Tongue (tissue), 3 donors: ENCODE measurements at places on chromosomes 16 and 17.

GRCh38 chr17:72726936-72727335, 365.6 kb downstream of the SLC39A11 start:
- DNase-seq = no peak

DNA sequence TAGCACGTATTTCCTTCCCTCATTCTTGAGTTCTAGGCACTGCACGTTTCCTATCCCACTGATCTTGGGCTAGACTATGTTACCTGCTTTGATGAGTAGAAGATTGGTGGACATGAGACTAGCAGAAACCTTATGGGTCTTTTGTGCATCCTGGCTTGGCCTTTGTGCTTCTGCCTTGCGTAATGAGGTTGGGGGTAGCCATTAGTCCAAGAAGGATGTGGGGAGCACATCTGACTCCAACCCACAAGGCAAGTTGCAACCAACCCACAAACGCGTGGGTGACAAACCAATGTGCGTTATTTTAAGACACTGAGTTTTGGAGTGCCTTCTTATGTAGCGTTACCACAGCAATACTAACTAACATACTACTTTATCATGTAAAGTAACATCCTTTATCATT, 180.4 kb upstream of the IRX5 start:
- DNase-seq = no peak

GRCh38 chr17:69143151-69143550, 1.5 kb upstream of the ABCA6 start:
- DNase-seq = no peak

- DNase-seq = no peak
These were observed 48.8 kb upstream of the CCL1 start for GRCh38 chr17:34411646-34412421.

DNA sequence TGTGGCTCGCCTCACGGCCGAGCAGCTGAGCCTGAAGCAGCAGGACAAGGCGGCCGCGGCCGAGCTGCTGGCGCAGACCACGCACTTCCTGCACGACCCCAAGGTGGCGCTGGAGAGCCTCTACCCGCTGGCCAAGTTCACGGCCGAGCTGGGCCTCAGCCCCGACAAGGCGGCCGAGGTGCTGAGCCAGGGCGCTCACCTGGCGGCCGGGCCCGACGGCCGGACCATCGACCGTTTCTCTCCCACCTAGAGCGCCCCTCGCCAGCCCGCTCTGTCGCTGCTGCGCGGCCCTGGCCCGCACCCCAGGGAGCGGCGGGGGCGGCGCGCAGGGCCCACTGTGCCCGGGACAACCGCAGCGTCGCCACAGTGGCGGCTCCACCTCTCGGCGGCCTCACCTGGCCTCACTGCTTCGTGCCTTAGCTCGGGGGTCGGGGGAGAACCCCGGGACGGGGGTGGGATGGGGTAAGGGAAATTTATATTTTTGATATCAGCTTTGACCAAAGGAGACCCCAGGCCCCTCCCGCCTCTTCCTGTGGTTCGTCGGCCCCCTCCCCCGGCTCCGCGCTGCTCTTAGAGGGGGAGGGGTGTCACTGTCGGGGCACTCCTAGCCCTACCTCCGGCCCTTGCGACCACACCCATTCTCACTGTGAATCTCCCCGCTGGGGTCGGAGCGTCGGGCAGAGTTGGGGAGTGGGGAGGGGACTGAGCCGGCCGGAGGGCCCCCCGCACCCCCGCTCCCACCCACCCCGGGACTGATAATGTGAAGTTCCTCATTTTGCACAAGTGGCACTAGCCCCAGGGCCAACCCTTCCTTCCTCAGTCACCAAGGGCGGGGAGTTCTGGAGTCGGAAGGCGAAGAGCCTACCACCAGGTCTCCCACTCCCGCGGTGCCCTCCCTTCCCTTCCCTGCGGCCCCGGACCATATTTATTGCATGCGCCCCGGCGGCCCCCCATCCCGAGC, 4.0 kb downstream of the HIC1 start:
- DNase-seq = peak; percentile 68

GRCh38 chr16:4288148-4288921, 15.5 kb upstream of the TFAP4 start:
- peak; percentile 80 for DNase-seq

DNA sequence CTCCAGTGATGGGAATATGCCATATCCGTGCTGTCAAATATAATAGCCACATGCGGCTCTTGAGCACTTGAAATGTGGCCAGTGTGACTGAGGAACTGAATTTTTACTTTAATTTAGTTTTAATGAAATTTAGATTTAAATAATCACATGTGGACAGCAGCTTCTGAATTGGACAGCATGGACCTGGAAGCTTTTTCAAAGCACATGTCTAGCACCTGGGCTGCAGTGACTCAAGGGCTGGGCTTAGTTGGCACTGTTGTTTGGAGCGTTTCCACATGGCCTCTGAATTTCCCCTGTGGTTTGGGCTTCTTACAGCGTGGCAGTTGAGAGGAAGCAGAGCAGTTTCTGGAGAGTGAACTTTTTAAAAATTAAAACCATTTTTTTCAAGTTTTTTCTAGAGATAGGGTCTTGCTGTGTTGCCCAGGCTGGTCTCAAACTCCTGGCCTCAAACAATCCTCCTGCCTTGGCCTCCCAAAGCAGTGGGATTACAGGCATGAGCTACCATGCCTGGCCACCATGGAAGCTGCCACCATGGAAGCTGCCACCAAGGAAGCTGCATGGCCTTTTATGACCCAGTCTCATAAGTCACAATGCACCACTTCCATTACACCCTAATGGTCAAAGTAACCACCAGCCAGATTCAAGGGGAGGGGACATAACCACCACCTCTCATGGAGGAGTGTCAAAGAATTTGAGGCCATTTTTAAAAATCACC, 6.7 kb upstream of the TOB1 start:
- peak; percentile 61 for DNase-seq

GRCh38 chr16:79893445-79893844, 292.9 kb upstream of the MAF start:
- no peak for DNase-seq

DNA sequence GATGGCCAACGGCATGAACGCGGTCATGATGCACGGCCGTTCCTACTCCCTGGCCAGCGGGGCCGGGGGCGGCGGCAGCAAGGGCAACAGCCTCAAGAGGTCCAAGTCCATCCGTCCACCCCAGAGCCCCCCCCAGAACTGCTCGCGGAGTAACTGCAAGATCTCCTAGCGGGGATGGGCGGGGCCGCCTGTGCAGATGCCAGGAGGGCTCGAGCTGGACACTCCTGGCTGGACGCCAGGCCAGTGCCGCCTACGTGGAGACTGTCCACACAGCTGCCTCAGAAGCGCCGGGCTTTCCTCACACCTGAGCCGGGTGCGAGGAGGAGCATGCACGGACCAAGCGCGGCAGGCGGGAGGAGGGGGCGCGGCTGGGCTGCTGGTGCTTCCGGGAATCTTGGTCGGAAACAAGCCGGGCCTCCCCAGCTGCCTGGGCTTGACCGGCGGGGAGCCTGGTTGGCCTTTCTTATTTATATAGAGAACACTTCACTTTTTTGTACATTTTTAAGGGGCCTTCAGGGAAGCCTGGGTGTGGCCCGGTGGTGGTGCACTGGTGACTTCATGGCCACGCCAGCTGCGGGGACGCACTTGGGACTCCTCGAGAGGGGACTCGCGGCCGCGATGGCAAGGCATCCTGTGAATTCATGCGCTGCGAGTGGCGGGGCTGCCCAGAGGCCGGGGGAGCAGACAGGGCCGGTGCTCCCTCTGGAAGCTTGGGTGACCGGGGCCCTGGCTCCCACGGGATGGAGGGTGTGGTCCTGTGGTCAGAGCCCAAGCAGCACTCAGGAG, 3.1 kb upstream of the WFIKKN1 start:
- peak; percentile 49 for DNase-seq
